ENCODE measurements at places on chromosomes 7 and 10.

DNA sequence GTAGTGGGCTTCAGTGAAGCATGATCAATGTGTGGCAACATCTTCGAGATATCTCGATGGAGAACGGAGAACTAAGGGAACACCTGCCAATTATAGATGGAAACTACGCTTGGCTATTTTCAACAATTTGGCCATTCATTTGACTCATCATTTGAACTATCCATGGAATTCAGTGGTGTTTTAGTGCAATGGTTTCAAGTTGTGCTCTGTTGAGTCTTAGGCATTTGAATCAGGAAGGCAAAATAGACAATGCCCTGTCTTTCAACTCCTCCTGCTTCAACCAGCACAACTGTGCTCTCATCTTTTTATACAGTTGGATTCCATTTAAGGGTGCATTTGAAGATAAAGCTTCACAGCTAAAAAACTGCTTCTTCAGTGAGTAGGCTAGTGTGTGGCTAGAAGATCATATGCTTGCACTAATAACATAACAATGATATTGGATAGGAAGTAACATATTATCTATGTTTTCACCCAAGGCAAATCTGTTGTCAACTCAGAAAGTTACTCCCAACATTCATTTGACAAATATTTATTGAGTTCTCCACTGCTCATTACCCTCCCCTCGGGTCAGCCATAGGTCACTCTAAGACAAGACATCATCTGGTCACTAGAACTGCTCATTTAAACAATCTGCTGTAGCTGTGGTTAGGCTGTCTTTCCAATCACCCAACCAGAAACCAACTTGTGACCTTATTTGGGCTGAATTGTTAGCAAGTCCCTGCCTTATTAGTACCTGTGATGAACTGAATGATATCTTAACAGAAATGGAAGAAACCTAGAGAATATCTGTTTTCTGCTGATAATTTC lies 314.1 kb upstream of the SP4 start:
- no peak for DNase-seq

GRCh38 chr7:43865277-43865676 lies 4.0 kb downstream of the MRPS24 start:
- DNase-seq = no peak

DNA sequence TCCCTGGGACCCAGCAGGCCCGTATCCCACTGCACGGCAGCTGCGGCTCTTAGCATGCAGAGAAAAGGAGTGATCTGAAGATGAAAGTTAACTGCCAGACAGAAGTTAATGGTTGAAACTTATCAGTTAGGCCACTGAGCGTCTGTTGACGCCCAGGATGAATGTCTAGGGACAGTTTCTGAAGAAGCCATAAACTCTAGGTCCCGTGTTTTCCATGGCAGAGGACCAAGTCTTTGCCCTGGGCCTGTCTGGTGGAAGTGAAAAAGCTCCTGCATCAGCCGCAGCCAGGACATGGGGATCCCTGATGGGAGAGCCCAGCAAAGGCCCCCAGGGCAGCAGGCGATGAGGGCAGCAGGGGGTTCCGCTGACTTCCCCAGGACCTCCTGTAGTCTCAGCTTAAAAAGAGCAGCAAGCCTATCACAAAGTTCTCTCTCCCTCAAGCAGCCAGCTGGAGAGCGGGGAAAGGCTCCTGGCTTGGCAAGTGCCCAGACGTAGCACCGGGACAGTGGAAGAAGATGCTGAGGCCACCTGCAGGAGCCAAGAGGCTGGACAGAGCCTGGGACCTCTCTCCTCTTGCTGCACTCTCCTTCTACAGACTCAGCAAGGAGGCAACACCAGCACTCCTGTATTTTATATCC lies 79.6 kb downstream of the TNS3 start:
- DNase-seq = no peak

DNA sequence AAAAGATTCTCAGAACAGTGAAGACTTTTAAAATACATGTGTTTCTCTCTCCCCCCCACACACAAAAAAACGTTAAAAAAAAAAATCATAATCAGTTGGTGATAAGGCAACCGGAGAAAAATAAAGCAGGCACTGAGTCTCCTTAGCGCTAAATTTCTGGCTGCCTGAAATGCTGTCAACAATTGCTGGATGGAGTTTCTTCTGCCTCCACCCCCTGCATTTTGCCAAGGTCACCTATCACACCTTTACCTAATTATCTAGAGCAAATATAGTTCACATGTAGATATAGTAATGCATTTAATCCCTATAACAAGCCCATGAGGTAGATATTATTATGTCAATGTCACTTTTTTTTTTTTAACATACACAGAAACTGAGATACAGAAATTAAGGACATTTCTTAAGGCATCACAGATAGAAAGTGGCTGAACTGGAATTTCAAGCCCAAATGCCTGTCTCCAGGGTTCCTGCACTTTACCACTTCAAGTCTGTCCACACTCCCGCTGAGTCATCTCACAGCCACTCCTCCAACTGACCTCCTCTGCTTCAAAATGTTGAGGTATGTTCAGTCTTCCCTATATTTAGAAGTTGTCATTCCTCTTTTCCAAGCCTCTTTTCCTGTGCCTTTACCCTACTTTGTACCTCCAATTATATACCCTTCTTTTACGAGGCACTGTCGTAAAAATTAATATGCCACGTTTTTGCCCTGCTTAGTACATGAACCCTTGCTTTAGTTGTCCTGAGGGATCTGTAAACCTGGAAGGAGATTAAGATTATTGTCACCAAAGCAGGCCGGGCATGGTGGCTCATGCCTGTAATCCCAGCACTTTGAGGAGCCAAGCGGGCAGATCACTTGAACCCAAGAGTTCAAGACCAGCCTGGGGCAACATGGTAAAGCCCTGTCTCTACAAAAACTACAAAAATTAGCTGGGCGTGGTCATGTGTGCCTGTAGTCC lies 72.8 kb upstream of the MPP7 start:
- peak; percentile 36 for DNase-seq

DNA sequence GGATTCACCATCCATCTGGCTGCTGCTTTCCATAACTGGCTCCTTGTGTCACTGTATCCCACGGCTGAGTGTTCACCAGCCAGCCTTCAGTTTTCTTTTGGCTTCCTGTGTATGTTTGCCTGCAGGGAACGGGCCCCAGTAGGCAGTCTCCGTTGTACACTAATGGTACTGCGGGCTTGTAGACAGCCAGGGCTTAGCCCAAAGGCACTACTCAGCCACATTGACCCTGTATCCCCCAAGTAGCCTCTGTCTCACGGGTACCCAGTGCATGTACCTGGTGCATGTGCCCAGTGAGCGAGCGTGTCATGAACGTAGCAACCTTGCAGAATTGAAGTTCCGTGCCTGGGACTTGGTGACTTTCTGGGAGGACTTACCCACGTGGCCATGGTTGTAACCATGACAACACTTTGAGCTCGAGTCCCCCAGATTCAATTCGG lies 6.1 kb downstream of the PFKFB3 start:
- DNase-seq = no peak

DNA sequence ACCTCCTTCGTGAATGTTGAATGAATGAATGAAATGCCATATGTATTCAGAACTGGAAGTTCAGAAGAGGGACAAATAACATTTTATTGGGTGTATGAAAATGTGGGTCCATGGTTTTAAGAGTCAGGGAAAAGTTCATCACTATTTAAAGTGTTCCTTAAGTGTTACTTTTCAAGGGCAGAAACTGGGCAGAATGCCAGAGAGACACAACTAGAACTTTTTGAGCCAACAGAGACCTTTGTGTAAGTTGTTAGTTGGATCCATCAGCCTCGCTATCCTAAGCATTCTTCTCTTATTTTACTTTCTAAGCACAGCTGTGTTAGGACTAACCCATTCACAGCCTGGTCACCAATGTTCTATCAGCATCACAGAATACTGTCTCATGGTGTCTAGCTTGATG lies 13.6 kb upstream of the TAF3 start:
- DNase-seq = no peak

Measured in GM23338 (cell line).